ENCODE measurements at places on chromosomes 1 and 21.

DNA sequence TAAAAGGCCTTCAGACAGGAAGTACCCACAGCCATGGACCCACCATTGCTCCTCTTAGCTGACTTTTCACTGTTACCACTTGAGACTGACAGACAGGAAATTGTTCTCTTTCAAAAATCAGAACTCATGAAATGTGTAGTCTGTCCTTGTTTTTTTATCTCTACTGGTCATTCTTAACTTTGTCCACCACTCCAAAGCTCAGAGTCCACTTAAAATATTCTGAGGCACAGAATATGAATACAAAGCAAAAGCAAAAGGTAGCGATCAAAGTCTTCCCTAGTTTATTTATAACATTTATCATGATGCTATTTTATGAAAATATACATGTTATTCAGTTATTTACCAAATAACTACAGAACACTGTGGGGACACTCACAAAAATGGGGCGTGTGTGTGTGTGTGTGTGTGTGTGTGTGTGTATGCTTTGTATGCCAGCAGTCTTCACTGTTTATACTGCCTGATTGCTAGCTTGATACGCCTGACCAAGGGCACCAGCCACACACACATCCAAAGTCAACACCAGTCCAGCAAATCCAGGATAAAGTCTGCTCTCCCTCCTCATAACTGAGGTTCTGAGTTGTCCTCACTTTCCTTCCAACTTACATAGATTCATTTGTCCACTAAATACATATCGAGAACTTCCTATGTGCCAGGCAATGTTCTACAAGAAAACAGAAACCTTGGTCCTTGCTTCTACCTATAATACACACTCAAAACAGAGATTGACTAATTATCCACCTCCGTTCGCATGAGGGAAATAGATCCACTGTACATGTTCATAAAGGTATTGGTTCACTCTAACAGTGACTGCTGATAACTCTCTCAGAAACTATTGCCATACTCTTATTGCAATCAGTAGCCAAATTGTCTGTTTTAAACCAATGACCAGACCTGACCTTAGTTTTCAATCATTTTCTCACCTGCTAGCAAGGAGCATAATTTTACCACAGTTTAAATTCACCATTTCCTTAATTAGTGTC lies 79.4 kb downstream of the ERICH3 start:
- DNase-seq, result no peak

DNA sequence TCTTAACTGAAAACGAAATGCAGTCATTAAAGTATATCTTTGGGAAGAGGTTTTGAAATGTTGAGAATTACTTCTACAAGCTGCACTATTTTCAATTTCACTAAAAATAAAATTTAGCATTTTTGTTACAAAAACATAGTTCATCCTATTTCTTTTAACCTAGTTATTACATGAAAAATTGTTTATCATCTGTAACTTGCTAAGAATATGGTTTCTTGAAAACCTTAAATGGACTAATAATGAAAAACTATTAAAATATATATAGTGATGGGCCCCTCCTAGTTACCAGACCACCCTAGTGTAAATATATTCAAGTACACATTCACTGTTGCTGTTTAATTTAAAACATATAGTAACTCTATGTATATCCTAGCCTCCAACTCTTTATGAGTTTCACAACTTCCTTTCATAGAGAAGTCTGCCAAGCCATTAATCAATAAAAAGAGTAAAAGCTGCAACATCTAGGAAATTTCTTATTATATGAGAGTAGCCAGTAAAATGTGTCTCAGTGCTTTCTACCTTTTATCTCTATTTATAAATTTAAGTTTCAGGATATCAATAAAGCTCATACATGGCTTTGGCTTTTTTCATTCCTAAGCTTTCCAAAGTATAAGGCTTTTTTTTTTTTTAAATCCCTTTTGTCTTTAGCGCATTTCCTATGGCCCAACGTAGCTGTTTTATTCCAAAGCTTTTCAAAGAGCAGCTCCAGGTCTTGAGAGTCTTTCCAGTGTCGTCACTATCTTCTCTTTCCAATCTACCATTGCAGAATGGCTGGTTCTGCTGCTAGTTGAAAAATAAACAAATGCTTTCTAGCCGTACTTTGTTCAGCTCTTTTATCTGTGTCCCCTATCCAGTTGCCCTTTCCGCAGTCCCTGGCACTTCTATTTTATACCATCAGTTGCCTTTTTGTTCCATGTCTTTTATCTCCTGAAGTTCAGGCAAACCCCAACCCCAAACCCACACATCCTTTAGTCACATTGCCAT lies 6.5 kb downstream of the IRF2BP2 start:
- DNase-seq, result no peak

DNA sequence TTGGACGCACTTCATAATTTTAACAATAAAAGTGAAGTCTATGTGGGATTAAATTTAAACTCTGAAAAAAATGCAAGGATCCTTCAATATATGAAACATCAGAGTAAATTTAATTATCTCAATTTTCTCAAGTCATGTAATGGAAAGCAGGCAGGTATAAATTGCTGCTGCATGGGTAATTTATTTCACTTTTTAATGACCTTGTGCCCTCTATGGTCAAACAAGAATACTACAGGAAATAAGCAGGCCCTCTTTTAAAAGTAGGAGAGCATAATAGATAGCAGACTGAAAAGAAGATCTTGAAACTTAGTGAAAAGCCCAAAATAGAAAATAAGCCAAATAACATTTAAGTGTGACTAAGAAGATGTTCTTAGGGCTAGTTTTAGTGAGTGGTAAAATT lies 22.9 kb downstream of the BCAS2 start:
- no peak for DNase-seq

GRCh38 chr1:186055846-186056245 lies 319.2 kb downstream of the TPR start:
- no peak for DNase-seq

DNA sequence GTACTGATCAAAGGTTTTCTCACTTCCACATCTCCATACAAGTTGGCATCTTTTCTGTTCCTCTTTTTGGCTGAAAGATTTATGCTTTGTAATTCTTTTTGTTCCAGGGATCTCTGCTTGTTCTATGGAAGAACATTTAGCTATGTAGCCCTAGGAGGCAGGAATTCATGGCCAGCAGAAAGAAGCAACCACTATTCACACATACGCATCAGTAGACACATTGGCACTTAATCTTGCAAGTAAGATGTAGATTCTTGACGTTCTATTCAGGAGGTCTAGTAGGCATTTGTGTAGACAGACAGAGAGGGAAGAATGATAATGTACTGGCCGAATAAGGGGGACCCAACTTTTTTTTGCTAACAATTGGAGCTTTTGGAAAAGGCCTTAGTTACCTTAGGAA lies 336.0 kb downstream of the NUF2 start:
- no peak for DNase-seq

DNA sequence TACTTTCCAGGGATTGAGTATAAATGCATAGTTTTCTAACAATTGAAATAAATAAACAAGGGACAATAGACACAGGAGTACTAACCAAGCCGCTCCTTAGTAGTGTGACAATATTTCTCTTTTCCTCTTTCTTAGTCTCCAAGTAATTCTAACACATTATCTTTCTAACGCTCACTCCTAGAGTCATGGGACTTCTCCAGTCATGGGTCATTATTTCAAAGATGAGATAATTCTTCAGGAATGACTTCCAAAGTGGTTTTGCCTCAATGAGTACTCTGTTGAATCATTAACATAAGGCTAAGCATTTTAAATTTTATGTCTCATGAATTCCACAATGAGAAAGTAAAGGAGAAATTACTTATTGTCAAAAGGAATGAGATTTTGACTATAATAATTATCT lies 605.8 kb upstream of the ADAMTS5 start:
- DNase-seq, result no peak

- DNase-seq, result no peak
Observed at GRCh38 chr1:240515505-240515904, 96.5 kb downstream of the GREM2 start.

DNA sequence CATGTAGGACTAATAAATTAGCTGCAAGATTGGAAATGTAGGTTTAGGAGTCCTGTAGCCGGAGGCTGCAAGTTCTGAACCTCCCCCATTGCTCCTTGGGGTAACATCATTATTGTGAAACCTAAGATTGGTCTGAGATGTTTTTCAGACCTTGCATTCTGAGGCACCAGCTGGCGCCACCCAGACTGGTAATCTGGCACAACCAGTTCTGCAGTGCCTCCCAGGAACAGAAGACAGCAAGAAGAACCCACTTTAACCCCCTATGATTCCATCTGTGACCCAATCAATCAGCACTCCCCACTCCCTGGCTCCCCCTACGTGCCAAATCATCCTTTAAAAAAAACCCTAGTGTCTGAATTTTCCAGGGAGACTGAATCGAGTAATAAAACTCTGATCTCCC lies 11.6 kb upstream of the DNAJC6 start:
- DNase-seq, result no peak

- no peak for DNase-seq
Observed at GRCh38 chr1:194533641-194534040, 1347.2 kb upstream of the B3GALT2 start.

DNA sequence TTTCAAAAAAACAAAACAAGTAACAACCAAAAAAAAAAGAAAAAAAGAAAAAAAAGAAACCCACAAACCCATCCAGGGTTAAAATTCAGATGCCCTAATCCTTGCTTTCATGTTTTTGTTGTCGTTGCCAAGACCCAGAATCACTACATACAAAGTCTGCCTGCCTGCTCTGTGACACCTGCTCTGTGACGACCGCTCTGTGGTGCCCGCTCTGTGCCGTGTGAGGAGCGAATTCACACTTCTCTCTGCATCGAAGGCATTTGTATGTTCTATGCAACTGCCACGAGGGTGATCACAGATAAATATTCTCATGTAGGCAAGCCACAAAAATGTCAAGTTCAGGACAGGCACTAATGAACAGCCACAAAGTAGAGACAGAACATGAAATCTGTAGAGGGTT lies 178.6 kb downstream of the SLC45A1 start:
- no peak for DNase-seq

DNA sequence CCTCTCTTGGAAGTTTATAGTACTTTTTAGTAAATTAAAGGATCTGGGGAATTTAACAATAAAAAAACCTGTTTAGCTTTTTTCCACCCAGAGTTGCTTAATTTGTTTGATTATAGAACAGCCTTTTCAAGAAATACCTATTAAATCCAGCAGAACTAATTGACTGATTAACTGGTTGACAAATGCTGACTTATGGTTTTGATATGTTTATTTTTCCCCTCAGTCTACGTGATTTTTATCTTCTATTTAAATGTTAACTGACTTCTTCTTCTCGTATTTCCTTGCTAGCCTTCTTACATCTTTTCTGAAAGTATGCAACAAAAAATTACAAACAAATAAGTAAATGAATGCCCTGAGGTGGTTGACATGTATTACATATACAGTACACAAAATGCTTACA lies 302.9 kb upstream of the SPAG17 start:
- DNase-seq, result no peak

Data from neural crest cell (in vitro differentiated cells).